T-helper 2 cell treated with Interferon-gamma antibody and Interleukin-4, amounts not matched to agents 5 μg/mL and 100 μg/mL, for 36 hours (primary cell): ENCODE measurements at places on chromosomes 12 and 14.

DNA sequence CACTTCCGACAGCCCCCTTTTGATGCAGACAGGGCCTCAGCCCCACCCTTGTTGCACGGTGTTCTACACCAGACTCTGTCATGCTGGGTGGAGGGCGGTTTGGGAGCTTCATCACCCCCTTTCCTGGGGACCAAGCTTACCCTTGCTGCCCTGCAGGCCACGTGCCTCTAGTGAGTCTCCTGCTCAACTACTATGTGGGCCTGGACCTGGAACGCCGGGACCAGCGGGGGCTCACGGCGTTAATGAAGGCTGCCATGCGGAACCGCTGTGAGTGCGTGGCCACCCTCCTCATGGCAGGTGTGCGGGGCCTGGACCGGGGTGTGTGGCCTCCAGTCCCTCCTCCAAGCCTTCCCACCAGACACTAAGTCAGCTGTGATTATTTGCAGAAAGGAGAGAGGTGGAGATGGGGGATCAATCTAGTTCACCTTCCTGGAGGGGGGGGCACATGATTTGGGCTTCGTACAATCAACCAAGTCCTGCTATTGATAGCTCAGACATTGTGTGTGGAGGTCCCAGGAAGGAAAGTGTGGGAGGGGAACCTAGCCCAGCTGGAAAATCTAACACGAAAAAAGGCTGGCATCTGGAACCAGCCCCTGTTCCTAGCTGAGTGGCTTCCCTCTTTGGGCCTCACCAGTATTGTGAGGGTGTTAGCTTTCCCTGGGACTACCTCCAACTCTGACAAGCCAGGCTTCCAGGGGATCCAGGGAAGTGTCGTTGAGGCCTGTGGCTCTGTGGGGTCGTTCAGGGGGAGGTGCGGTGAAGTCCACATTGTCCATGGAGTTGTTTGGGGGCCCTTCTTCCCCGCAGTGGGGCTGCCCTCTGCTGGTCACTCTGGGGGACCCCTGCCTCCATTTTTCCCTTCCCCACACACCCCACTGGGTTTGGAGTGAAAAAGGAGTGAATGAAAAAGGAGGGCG lies 1.6 kb downstream of the ANKRD33 start:
- DNase-seq, result no peak

- no peak for DNase-seq
These were observed 40.1 kb upstream of the CRY1 start for GRCh38 chr12:107133462-107133861.

GRCh38 chr12:66011731-66012130 lies 118.8 kb downstream of the LLPH start:
- no peak for DNase-seq

DNA sequence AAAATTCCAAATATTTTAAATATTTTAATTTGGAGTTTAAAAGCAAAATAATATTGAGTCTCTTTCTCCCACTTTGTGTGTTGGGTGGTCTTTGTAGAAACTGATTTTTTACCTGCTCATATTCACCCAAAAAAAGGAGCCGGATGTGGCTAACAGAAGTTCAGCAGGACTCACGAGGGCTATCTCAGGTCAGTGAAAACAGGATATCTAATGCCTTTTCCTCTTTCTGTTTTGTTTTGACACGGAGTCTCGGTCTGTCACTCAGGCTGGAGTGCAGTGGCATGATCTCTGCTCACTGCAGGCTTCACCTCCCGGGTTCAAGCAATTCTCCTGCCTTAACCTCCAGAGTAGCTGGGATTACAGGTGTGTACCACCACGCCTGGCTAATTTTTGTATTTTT lies 30.8 kb downstream of the COA8 start:
- DNase-seq, result no peak

DNA sequence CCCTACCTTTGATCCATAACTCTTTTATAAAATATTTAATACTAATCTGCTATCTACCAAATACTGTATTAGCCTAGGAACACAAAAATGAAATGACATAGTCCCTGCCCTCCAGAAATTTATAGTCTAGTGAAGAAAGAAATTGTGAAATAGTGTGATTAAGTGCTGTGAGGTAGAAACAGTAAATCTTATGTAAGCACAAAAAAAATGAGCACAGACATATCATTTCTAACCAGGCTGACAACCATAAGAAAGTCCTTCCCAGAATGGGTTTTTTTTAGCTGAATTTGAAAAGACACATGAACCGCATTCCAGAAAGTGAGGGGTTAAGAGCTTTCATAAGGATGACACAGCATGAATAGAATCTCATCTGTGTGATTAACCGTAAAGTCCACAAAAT lies 145.9 kb downstream of the SOX5 start:
- no peak for DNase-seq

- DNase-seq, result no peak
These were observed 64.3 kb downstream of the PLEKHG3 start for GRCh38 chr14:64768401-64769095.

GRCh38 chr12:42450248-42450647 lies 124.3 kb downstream of the PPHLN1 start:
- DNase-seq, result no peak

DNA sequence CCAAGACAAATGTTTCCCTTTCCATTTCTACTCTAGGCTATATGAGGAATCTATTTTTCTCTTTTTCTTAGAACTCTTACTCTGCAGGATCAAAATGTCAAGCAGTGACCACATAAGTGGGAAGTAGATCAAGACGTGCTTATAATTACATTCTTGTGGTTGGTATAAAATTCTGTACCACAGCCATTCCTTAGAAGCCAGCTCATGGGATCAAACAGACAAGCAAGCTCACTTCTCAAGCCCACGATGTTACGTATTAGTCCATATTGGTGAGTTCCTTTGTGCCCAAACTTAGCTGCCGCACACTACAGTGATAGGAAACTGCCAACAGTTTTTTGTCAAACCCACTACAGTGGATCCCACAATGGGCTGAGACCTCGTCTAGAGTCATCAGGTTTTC lies 53.4 kb downstream of the IFNG start:
- no peak for DNase-seq

- DNase-seq, result no peak
These were observed 1.4 kb upstream of the PTPRQ start for GRCh38 chr12:80442426-80443222.
